ENCODE measurements at places on chromosomes 16 and 17.

GRCh38 chr17:7205561-7205960, 14.1 kb downstream of the DLG4 start:
- DNase-seq: no peak

- DNase-seq: no peak
Observed at GRCh38 chr17:82242977-82243647, 14.3 kb downstream of the SLC16A3 start.

DNA sequence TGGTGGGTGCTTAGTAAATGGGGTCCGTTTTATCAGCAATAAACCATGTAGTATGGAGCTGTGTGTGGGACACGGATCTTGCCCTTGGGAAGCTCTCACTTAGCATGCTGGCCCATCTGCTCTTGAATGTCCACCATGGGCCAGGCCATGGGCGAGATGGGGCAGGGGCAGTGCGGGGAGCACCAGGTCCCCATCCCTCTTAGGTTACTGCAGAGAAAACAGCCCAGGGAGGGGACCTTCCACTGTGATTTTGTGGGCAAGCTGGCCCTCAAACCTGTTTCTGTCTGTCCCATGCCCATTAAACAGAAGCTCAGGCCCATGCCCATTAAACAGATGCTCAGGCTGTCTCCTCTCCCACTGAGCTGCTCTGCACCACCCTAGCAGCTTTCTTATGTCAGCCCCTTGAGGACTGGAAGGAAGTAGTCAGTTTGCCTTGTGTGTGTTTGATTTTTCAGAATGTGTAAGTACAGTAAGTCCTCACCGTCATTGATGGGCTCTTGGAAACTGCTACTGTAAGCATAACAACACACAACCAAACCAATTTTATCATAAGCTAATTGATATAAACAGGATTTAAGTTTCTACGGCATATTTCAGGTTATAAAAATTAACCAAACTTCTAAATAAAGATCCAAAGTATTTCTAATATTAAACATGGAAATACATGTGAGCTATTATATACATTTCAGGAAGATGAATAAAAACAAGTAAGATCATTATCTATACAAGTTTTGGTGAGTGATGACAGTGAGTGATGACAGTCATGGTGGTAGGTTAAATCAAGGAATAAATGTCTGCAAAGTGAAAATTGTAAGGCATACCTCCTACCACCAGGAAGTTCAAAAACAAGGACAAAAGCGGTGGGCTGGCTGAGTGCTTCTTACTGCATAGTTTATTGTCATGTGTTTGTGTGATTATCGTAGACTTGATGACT, 11.5 kb downstream of the MPRIP start:
- DNase-seq: no peak

GRCh38 chr17:80229011-80229410, 8.8 kb downstream of the SLC26A11 start:
- no peak for DNase-seq

DNA sequence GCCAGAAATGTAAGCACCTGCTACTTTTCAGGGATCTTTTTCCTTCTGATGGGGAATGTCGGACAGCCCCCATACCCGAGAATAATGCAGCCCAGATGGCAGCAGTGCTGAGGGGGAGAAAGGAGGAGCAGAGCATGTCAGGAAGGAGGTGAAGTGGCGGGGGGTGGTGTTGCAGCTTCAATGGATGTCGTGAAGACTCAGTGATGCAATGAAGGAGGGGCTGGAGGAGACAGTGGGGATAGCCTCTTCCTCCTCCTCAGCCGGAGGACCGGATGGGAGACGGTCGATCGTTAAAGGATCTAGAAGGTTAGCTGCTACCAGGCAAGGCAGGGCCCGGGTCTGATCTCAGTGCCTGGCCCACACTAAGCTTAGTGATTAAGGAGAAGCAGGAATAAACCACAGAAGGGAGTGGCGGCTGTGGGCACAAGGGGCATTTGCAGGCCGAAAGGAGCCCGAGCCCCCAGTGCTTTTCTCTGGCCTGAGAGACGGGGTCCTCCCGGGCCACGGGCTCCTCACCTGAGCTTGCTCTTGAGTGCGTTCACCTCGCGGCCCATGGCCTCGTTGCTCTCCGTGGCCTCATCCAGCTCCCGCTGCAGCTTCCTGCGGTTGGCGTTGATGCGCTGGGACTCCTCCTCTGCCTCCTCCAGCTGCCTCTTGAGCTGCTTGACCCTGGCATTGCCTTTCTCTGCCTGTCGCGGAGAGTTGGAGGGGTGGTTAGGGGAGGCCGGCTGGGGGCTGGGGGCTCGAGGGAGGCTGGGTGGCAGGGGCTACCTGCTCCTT, 64.5 kb downstream of the NDE1 start:
- DNase-seq: no peak

GRCh38 chr16:48432136-48432535, 46.9 kb upstream of the SIAH1 start:
- DNase-seq: no peak

DNA sequence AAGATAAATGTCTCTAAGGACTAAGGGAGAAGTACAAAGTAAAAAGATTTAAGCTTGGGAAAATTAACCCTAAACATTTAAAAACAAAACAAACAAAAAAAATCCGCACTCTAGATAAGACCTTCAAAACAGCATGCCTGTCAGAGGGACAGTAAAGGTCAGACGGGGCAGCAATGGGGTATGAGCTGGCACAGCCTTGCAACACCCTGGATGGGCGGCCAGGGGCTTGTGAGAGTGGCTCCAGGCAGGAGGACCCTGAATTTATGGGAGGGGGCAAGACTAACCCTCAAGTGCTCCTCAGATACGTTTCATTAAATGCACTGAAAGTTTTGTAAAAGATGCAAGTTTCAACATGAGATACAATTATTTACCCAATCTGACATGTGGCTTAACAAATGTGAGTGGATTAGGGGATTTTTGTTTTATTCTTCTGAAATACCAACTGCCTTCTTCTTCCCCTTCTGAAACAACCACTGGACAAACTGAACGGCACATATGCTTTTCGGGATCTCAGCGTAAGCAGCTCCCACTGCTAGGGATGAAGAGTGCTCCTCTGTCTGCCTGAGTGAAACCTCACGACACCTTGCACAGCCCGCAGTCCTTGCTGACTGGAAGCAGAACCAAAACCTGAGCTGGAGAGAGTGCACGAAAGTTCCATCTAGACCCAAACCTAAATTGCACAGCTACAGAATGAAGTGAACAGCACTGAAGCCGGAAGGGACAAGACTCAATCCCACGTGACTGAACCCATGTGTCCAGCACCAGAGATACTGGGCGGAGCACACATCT, 128.4 kb downstream of the ANKRD11 start:
- no peak for DNase-seq

- DNase-seq: peak; percentile 34
Observed at GRCh38 chr16:80824623-80825364, 20.4 kb upstream of the CDYL2 start.

DNA sequence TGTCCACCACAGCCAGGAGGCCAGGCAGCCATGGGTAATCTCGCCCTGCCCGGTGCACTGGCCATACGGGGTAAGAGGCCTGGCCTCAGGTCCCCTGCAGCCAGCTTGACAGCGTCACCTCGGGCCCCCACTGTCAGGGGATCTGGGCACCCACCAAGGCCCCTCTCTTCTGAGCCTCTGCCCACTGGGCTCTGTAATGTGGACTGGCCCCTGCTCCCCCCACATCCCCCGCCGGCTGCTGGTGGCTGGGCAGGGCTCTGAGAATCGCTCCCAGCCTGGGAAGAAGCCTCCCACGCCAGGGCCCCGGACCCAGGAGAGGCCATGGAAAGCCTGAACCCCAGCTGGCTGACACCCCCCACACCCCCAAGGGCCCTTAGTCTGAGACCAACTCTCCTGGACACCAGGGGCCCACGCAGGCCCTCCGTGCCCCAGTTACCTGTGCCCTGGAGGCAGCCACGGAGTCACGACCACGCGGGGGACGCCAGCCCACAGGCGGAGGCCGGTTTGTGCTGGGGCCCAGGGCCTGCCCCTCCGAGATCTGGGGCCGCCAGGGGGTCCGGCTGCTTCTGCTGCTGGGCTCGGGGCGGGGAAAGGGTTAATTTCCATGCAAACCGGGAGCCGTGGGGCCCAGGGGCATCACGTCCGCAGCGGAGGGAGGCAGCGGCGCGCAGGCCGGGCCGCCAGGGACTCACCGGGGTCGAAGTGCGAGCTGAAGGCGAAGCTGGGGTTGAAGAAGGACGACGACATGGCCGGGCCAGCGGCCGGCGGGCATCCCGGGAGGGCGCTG, at the start of gene PVALEF:
TSS of gene PVALEF (plus strand) at position 262 of the 787 bp plus-strand sequence. CDS start 15,720 bp downstream, outside the sequence.
- DNase-seq: no peak

- peak; percentile 39 for DNase-seq
Observed at GRCh38 chr17:42288803-42289610, 709 bp downstream of the STAT5A start.

GRCh38 chr16:70341600-70341999, 5.1 kb upstream of the DDX19A start:
- DNase-seq: no peak

DNA sequence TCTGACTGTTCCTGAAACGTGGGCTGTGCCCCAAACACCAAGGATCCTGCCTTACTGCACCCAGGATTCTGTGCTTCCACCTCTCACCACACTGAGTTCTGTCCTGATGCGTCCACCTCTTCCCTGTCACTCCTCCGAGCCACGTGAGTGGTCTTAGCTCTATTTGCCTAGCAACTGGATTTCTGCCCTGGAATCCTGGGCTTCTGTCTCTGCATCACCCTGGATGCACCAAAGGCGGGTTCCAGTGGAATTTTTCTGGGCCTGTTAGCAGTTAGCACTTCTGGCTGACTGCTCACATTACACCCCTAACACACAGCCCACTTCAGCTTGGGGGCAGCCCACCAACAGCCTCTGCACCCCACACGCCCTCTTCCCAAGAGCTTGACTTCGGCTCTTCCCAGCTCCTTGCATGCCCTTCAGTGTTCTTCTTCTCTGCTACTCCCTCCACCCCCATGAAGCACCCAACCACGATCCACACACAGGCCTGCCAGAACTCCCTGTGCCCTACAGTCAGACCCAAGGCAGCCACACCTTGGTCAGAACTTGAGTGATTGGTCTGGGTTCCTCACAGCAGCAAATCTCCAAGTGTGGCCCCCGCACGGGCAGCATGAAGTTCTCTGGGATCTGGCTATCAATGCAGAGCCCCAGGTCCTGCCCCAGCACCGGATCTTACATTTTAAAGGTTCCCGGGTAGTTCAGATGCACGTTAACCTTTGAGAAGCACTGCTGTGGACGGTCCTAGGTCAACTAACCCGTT, 129.8 kb upstream of the RCVRN start:
- no peak for DNase-seq

DNA sequence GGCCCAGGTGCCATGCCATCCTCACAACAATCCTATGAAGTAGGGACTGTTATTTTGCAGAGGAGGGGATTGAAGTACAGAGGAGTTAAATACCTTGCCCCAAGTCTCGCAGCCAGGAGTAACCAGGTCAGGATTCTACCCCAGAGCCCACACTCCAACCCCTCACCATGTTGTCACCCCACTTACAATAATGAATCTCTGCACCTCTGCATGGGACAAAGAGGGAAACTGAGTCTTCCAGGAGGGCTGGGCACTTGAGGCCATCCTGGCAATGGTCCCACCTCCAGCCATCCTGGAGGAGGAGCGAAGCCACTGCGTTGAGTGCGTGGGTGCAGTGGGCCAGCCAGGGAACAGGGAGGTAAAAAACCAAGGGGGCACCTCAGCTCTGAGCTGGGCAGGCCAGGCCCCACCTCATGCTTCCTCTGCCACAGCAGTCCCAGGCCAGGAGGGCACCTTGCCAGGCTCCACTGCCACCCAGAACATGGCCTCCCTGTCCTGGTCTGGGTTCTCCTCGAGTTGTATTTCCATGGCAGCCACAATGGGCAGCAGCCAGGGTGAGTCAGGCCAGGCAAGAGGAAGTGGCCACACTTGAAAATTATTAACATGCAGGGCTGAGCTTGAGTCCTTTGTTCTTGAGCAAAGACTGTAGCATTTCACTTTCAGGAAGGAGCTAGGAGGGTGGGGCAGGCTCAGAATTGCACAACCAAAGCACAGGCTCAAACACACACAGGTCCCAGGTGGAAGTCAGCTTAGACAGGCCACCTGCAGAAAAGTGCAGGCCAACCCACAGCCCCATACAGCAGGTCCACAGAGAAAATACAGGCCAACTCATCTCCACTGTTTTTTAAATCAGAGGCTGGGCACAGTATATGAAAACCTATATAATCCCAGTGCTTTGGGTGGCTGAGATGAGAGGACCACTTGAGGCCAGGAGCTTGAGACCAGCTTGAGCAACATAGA, 52.1 kb downstream of the CUEDC1 start:
- no peak for DNase-seq

- no peak for DNase-seq
Observed at GRCh38 chr17:82869536-82869935, 29.7 kb upstream of the ZNF750 start.

DNA sequence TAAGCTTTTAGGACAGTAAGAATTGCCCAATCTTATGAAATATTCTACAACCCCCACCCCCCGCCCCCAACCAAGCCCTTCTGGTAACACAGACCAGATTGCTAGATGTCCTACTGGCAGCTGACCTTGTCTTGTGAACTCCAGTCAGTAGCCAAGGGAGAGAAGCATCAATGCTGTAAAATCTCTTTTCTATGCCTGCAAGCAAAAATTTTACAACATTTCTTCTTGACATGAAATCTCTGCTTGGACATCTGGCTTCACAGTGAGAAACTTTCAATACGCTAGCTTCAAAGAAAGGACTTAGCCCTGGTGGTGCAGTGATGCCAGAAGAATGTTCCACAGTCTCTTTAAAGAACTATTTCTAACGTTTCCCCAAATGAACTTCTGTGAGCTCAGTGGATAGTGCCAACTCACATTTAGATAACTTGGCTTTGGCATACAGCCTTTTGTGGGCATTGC, 169.3 kb upstream of the AXIN2 start:
- DNase-seq: no peak

- DNase-seq: no peak
Observed at GRCh38 chr16:15970202-15970601, 20.8 kb downstream of the ABCC1 start.

DNA sequence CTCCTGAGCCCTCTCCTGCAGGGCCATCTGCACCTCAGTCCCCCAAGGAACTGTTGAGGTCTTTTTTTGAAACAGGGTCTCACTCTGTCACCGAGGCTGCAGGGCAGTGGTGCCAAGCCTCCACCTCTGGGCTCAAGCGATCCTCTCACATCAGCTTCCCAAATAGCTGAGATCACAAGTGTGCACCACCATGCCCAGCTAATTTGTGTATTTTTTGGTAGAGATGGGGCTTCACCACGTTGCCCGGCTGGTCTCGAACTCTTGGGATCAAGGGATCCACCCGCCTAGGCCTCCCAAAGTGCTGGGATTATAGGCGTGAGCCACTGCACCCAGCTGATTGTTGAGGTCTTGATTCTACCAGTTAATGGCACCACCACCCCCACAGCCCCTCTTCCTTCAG, 27.9 kb upstream of the ENDOV start:
- DNase-seq: no peak

GRCh38 chr16:53435066-53435688, 906 bp downstream of the RBL2 start:
- peak; percentile 55 for DNase-seq

- no peak for DNase-seq
Observed at GRCh38 chr16:29825145-29826044, 5.1 kb downstream of the MVP start.

DNA sequence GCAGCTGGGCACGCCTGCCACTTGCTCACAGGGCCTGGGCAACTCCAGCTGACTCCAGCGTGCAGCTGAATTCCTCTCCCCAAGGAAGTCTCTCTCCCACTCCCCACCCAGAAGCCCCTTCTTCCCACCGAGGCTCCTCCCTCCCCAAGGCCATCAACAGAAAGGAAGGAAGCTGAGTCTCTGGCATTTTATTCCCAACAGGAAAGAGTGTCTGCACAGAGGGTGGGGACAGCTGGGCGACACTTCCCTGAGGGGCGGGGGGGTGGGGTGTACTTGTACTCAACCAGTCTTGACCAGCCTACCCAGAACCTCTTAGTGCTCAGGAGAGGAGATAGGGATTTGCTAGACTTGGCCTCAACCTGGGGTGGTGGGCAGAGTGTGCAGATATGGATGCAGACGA, at the start of gene EXOC3L1:
TSS of gene EXOC3L1 (minus strand) at position 96 of the 400 bp plus-strand sequence. CDS start 460 bp downstream, outside the sequence.
- DNase-seq: no peak
